ENCODE measurements at places on chromosomes 7 and 10. TPM values are rescaled to one million over a fixed set of nuclear protein-coding genes. Genes with fewer than 3 reads are reported as not detected.

- DNase-seq: no peak
Measured at GRCh38 chr7:158702196-158702595, 2.4 kb downstream of the NCAPG2 start.

- no peak for DNase-seq
Measured at GRCh38 chr7:88268051-88268450, 38.6 kb downstream of the STEAP4 start.

- DNase-seq: no peak
Measured at GRCh38 chr10:8462565-8462964, 408.1 kb downstream of the GATA3 start.

GRCh38 chr7:87672217-87672616, 44.0 kb downstream of the RUNDC3B start:
- no peak for DNase-seq

DNA sequence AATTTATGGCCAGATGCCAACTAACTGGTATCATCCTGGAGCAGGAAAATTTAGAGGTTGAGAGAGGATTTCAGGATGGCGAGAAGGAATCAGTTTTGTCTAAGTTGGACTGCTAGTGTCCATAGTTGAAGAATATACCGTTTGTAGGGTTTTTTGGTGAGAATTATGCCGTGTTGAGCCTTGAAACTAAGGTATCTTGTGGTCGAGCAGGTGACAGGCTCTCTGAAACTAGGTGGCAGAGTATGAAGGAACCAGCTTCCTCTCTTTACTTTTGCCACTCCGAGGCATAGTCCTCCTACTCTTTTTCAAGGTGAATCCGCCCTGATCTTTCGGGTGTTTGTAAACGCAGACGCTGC, 9.7 kb downstream of the MDFIC start:
- peak; percentile 43 for DNase-seq

GRCh38 chr7:95026421-95027072, 119.2 kb downstream of the PPP1R9A start:
- no peak for DNase-seq

The RASA4B gene
- 1.1 TPM for total RNA-seq

The CUEDC2 gene
- 26.6 TPM for total RNA-seq

- DNase-seq: no peak
Measured at GRCh38 chr10:103295374-103296015, 18.6 kb downstream of the INA start.

The HIBADH gene
- 135 TPM for total RNA-seq

GRCh38 chr7:135672560-135673359, 10.4 kb downstream of the STMP1 start:
- DNase-seq: peak; percentile 87

DNA sequence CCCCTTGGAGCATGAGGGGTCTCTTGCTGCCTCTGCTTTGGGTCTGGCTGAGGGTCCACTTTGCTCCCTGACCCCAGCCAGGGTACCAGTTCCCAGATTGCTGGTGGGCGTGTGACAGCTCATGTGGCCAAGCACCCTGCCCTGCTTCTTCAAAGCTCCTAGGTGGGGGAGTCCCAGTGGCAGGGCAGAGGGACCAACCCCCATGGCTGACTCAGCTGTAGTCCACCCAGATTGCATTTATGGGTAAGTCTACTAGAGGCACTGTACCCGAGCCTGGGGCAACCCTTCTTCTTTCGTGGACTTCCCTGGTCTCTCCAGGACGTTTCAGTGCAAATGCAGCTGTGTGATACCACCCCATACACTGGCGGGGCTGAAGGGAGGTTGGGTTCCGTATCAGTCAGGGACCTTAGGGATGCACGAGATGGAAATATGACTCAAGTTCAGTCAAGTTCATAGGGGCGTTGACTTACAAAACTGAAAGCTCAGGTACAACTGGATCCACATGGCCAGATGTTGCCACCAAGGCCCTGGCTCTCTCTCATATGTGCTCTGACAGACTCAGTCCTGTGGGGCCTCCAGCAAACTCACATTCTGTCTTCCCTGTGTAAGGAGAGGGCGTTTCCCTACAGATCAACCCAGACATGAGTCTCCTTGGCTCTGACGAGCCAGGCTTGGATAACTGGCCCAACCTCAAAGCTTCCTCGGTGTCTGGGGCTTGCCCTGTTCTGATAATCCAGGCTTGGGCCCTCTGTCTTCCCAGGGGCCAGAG, 13.6 kb downstream of the PTPRE start:
- DNase-seq: no peak

DNA sequence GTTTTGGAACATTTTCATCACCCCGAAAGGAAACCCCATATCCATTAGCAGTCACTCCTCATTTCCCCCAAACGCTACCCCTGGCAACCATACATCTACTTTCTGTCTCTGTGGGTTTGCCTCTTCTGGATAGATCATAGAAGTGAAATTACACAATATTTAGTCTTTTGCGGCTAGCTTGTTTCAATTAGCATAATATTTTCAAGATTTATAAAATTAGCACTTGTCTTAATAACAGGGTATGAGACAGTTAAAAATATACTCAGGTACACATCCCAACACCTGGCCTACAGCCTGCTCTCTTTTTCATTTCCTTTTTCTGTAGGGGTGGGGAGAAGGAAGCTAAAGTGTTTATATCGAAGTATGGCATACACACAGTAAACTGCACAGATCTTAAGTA, 81.4 kb upstream of the LRGUK start:
- no peak for DNase-seq

The RBM33 gene
- total RNA-seq: 25.8 TPM

The CYP3A5 gene
- total RNA-seq: not detected

- DNase-seq: no peak
Measured at GRCh38 chr7:133797818-133798520, 329.2 kb upstream of the LRGUK start.

The ZPBP gene
- total RNA-seq: not detected

DNA sequence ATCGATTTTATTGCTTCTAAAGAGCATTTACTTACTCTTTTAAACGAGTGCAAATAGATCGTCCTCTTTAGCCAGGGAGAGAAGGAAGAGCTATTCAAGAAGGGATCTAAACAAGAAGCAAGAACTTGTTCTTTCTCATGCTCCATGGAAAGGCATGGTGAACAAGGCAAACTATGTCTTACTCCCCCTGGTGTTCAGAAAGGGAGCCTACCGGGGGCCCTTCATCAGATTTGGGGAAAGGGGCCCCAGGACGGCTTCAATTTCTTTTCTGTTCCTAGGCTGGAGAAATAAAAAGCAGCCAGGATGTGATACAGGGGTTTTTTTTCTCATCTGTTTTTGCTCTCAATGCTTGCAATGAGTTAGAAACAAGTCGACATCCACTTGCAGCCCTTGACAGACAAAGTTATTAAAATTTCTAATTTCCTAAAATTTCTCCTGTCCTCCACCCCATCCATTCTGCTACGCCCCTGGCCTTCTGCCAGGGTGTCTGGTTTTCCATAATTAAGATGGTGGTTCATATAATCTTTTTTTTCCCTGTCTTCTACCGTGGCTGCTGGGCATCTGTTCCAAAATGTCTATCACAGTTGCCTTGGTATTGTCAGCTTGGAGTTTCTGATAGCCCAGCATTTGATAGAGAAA, 214.4 kb downstream of the CREB5 start:
- peak; percentile 86 for DNase-seq

The PNLIP gene
- total RNA-seq: not detected

DNA sequence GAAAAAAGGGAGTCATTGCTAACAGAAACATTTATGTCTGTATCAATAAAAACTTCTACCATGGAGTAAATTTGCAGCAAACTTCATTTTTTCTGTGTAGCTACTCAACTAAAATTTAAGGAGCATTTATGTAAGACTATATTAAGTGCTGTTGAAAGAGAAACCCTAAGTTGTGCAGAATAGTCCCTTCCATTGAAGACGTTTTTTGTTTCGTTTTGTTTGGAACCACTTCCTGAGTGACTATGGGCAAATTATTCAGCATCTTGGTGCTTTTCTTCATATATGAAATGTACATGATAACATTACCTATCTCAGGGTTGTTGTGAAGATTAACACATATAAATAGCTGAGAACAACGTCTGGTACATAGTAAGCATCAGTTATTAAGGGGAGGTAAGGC, 24.3 kb downstream of the SEM1 start:
- DNase-seq: no peak

The CCDC3 gene
- total RNA-seq: 0.19 TPM

The VSTM2A gene
- not detected for total RNA-seq

The CALHM2 gene
- total RNA-seq: not detected

DNA sequence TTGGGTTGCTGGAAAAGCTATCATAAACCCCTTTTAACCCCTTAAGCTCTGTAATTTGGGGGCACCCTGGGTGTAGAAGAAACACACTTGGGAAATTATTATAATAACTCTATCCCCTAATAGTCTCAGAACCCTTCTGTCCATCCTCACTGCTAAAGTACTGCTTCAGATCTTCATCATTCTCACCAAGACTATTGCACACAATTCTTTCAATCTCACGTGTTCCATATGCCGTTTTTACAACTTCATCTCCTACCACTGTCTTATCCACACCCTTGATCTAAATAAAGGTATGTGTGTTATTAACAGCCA, 15.8 kb downstream of the ANKRD22 start:
- no peak for DNase-seq

- DNase-seq: no peak
Measured at GRCh38 chr10:21518149-21518640, 7.3 kb downstream of the SKIDA1 start.

- DNase-seq: peak; percentile 64
Measured at GRCh38 chr7:105336009-105336408, 52.7 kb downstream of the SRPK2 start.

The PRF1 gene
- total RNA-seq: not detected

The DOCK4 gene
- 12.7 TPM for total RNA-seq

GRCh38 chr10:49093922-49094321, 21.4 kb downstream of the VSTM4 start:
- no peak for DNase-seq

DNA sequence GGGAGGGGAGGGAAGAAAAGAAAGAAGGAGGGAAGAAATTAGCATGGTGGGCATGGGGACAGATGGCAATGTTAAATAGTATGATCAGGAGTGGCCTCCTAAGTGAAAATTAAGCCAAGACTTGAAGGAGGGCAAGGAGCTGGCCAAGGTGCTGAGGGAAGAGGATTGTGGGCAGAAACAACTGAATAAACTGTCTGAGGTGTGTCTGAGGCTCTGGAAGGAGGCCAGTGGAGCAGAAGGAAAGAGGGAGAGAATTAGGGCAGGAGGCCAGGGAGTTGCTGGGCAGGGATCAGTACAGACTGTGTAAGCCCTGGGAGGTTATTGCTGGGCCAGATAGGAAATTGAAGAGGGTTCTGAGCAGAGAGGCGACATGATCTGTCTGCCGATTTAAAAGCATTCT, 40.6 kb upstream of the VKORC1L1 start:
- DNase-seq: no peak

DNA sequence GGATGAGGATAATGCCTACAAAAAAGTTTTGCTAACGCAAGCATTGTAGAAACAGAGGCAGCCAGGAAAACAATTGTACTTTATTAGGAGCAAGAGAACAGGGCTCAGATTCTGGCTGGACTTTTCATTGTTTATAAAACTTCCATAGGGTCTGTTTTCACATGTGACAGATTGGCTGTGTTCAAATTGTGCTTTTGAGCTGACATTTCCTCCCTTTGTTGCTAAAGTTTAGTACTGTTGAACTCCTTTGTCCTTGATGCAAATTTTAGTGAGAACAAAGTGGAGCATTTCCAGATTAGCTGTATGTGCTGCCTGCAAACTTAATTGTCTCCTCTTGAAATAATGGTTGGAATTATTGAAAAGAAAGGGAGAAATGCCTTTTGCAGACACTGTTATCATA, 221.0 kb upstream of the FZD1 start:
- DNase-seq: no peak

The GTF2IRD2 gene
- 5.6 TPM for total RNA-seq

GRCh38 chr7:85736085-85736484, 549.2 kb upstream of the SEMA3D start:
- no peak for DNase-seq

DNA sequence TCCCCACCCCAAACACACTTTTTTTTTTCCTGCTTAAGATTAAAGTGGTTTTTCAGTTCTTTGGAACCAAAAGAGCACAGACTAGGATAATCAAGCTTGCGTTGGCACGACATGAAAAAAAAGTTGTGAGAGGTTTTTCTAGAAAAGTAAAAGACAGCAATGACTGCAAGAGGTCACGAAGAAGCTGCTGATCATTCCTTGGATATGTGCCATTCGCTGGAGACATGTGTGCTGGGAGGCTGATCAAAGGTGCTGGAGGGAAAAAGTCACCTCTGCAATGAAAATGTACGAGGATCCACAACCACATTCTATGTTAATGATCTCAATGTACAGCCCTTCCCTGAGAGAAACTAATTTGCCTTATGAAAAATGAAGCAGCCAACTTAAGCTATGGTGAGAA, 5.4 kb downstream of the AKR1B1 start:
- no peak for DNase-seq

The HOXA5 gene
- total RNA-seq: 10.3 TPM

The YKT6 gene
- 163 TPM for total RNA-seq

Measured in SK-MEL-5 (cell line).